ENCODE measurements at places on chromosomes 13 and 19.

- no peak for DNase-seq
Measured at GRCh38 chr13:29591310-29591709, 4.2 kb downstream of the SLC7A1 start.

GRCh38 chr19:4916292-4917082 lies 7.2 kb downstream of the UHRF1 start:
- DNase-seq, result peak; percentile 71

- DNase-seq, result no peak
Measured at GRCh38 chr19:45290381-45290931, 32.2 kb downstream of the CKM start.

- peak; percentile 87 for DNase-seq
Measured at GRCh38 chr19:4186087-4186993, 3.9 kb downstream of the ANKRD24 start.

GRCh38 chr13:75935805-75936204 lies 299.7 kb downstream of the LMO7 start:
- DNase-seq, result no peak

Data from GM13977 (cell line).